ENCODE measurements at places on chromosomes 1 and 21.

- peak; percentile 60 for DNase-seq
Measured at GRCh38 chr1:231850786-231851185, 224.2 kb downstream of the DISC1 start.

GRCh38 chr1:45005761-45006160 lies 5.4 kb downstream of the HECTD3 start:
- DNase-seq, result no peak

GRCh38 chr21:41957991-41958766 lies 4.4 kb upstream of the C2CD2 start:
- DNase-seq, result peak; percentile 75

- DNase-seq, result no peak
Measured at GRCh38 chr1:159011751-159012150, 2.0 kb downstream of the IFI16 start.

DNA sequence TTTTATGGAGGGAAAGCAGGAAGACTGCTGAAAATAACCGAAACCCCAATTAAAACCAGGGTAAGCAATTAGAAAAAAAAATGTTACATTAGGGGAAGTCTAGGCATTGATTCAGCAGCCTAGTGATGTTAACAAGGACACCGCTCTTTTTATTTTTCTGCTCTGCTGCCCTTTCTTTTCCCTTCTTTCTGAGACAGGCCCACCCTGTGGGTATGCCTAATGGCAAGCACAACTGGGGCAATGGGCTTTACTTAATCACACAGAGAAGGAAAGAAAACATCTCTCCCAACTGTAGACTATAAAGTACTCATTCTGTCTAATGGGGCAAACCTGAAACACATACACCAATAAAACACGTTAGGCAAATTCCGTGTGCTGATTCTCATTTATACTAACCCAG lies 69.6 kb downstream of the GBP6 start:
- no peak for DNase-seq

DNA sequence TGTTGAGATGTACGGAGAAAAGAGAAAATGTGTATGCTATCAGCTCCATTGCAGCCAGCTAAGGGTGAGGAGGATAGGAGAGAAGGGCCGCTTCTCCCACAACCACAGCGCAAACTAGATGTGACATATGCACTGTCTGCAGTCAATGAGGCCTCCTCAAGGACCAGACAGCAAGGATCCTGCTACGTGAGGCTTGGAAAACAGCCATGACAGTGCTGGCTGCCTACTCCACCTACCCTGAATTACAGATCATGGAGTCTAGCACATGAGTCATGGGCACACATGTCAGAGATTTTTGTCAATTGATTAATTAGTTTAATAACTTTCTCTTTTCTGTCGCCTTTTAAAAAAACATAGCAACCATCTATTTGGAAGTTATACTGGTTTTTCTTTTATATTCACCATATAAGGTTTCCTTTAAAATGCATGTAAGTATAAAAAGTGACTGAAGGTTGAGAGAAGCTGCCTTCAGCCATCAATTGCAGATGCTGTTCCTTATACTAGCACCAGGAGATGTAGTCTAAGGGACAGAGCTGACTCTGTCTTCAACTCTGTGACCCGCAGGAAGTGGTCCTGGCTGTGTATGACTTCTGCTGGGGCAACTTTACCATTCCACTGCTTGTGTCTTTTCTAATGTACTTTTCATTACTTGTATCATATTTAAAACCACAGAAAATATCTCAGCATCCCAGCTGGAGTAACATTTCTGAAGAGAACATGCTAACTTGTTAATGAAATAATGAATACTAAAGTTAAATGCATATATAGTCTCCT lies 3.1 kb downstream of the VPS26C start:
- no peak for DNase-seq

GRCh38 chr1:196466654-196467053 lies 141.6 kb downstream of the KCNT2 start:
- DNase-seq, result no peak

GRCh38 chr1:173297798-173298391 lies 90.8 kb upstream of the TNFSF4 start:
- no peak for DNase-seq

GRCh38 chr1:180757657-180758056 lies 125.8 kb downstream of the XPR1 start:
- DNase-seq, result no peak

DNA sequence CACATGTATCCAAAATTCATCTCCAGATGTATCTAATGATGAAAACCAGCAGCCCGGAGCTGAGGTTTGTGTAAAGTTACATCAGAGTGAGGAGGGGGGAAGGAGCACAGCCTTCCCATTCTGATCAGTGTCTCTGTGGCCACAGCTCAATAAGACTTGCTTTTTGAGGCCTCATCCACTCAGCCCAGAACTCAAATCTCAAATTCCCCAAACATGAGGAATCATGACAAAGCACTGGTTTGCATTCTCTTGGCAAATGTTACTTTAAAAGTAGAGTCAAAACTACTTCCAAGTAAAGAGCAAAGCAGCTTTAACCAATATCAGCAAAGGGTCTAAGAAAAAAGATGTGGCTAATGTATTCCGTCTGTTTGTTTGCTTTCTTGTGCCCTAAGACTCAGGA lies 30.9 kb downstream of the CCN1 start:
- no peak for DNase-seq

DNA sequence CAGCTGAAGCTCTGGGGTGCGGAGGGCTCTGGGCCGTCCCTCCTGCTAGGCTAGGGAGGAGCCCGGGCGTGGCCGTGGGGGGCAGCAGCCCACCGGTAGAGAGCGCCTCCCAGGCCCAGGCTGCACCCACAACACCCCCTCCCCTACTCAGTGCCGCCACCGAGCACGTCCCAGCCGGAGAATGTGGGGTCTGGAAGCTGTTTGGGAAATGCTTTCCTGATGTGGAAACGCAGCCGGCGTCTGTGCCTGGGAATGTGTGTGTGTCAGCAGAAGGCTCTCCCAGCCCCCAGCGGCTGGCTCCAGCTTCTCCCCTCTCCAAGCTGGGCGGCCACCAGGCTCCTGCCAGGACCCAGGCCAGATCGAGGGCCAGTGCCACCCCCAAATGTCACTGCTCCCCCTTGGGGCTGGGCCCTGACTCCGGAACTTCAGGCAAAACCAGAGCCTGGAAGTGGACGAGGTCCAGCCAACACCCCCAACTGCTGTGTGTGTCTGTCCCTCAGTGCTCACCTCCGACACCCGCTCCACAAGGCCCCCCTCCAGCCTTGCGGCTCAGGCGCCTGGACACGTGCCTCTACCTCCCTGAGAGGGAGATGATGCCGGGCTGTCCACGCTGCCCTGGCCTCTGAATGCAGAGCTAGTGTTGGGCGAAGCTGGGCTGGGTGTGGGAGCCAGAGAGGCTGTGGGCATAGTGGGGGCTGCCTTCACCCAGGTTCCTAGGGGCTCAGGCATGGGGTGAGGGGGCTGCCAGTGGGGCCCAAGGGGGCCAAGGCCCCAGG lies 74.7 kb downstream of the MEGF6 start:
- DNase-seq, result no peak

Data from left ventricle myocardium inferior (tissue), 1 donor.